ENCODE measurements at places on chromosomes 12 and 14. TPM values are rescaled to one million over a fixed set of nuclear protein-coding genes. Genes with fewer than 3 reads are reported as not detected.

Gene CTDSP2
- total RNA-seq: 49.3 TPM

Gene KLHL28
- 6.2 TPM for total RNA-seq

Gene TXNRD1
- 611 TPM for total RNA-seq

Gene CACNA1C
- 0.03 TPM for total RNA-seq

Gene SPX
- total RNA-seq: 4.0 TPM

Gene TMEM253
- total RNA-seq: 0.88 TPM

Gene MARS1
- total RNA-seq: 143 TPM

Gene IFNG-AS1
- total RNA-seq: not detected
